ENCODE measurements at places on chromosomes 7 and 10. TPM values are rescaled to one million over a fixed set of nuclear protein-coding genes. Genes with fewer than 3 reads are reported as not detected.

DNA sequence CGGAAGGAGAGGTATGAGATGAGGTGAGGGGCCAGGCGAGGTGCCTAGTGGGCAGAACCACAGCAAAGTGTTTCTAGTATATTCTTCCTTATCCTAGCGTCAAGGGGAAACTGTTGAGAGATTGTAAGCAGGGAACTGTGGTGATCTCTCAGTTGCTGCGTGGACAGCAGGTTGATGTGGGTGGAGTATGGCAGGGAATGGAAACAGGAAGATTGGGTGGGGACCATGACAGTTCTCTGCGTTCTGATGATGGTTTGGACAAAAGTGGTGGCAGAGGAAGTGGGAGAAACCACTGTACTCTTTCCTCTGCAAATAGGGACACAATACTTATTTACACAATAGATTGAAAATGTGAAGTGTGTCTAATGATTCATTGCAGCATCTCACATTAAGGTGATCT is 191.5 kb upstream of the GRB10 start:
- no peak for DNase-seq
- H3K4me1 ChIP-seq, result no peaks in the 10 kb centered on the region
- no peaks in the 10 kb centered on the region for H3K27me3 ChIP-seq
- H3K4me3 ChIP-seq, result no peak overlapping the region
- H3K27ac ChIP-seq, result no peak overlapping the region

DNA sequence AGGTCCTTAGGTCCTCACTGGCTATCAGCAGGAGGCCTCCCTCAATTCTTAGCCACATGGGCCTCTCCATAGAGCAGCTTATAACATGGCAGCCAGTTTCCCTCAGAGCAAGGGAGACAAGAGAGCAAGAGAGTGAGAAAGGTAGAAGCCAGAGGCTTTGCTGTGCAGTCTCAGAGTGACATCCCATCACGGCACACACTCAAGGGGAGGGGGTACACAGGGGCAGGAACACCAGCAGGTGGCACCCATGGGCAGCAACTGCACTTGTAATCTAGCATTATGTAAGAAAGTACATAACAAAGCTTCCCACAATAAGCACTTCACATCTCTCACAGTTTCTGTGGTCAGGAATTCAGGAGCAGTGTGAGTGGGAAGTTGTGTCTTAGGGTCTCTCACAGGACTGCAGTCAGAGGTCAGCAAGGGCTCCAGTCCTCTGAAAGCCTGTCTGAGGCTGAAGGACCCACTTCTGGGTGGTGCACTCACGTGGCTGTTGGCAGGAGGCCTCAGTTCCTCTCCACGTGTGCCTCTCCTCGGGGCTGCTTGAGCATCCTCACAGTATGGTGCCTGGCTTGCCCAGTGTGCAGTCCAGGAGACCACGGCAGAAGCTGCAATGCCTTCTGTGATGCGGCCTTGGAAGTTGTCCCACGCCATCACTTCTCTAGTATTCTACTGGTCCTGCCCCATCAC is 159.4 kb downstream of the OAT start:
- no peak overlapping the region for H3K27ac ChIP-seq
- H3K4me1 ChIP-seq, result no peaks in the 10 kb centered on the region
- no peak for DNase-seq
- no peaks in the 10 kb centered on the region for H3K36me3 ChIP-seq
- no peak overlapping the region for H3K4me3 ChIP-seq
- H3K27me3 ChIP-seq, result no peaks in the 10 kb centered on the region

DNA sequence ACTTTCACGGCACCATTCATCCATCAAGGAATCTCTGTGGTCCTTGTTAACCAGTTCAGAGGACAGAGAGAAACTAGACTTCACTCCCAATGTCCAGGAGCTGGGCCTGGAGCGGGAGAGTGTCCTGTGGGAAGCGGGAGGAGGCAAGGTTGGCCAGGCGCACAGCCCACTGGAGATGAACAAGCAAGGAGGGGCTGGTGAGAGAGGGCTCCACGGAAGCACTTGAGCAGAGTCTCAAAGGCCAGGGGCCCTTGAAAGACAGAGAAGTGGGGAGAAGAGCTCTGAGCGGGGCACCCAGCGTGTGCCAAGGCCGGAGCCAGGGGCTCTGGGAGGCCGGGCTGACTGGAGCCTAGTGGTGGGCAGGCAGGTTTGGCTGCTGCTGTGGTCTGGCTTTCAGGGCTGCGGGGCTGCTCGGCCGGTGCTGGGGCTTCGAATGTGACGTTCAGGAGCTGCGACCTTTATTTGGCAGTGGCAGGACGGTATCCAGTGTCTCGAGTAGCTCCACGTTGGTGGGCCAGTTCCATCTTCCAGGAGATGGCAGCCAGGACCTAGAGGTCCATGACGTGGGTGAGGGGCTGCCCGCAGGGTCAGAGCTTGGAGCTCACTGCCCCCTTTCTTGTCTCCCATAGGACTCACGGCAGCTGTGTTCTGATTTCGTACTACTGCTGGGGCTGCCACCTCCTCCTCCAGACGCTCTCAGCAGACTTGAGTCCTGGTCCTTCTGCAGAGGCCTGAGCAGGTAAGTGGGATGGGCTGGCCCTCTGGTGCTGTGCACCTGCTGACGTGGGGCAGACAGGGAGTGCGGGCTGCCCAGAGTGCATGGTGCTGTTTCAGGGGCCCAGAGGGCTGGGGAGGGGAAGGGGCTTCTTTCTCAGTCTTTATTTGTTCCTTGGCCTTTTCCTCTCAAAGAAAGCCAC is 49.8 kb downstream of the ZMIZ1 start:
- no peaks in the 10 kb centered on the region for H3K27me3 ChIP-seq
- peaks cover 17% of the 10 kb centered on the region for H3K4me1 ChIP-seq
- DNase-seq, result no peak
- peaks cover 80% of the 10 kb centered on the region for H3K36me3 ChIP-seq
- no peak overlapping the region for H3K27ac ChIP-seq

CPVL gene
- polyA plus RNA-seq, result 320 TPM

SYT15B gene
- 0.99 TPM for polyA plus RNA-seq

HACD1 gene
- polyA plus RNA-seq, result 3.0 TPM

DNA sequence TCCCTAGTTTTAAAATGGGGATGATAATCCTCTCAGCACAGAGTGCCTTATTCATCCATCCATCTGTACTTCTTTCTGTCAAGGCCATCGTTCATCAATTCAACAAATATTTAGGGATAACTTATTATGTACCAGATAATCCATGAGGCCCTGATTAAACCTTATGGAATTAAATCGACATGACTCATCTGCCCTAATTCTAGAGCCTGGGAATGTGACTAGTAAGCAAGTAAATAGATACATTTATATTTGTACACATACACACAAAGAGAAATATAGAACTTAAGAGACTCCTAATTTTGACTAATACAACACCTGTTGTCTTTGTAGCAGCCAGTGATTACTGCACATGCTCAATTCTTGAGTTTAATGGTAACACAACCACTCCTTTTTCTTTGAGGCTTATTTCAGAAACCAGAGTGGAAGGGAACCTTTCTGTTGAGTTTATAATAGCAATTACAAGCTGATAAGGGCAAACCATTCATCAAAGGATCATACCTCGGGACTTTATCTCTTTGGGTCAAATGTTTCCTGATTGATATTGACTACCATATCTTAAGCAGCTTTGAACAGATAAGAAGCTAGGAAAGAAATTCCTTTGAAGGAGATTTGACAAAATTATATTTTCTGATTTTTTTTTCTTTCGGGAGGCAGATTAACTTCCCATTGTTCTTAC is 122.7 kb downstream of the ARID5B start:
- DNase-seq, result peak; percentile 67
- peak overlapping the region; percentile 56 for H3K27ac ChIP-seq
- H3K36me3 ChIP-seq, result no peaks in the 10 kb centered on the region
- no peak overlapping the region for H3K4me3 ChIP-seq

TAS2R41 gene
- polyA plus RNA-seq, result not detected

- no peak overlapping the region for H3K4me3 ChIP-seq
- no peak overlapping the region for H3K27ac ChIP-seq
- H3K4me1 ChIP-seq, result no peaks in the 10 kb centered on the region
- no peaks in the 10 kb centered on the region for H3K27me3 ChIP-seq
- DNase-seq, result no peak
- no peaks in the 10 kb centered on the region for H3K36me3 ChIP-seq
These were observed 335.2 kb upstream of the NPSR1 start for GRCh38 chr7:34322841-34323240.

SKIDA1 gene
- not detected for polyA plus RNA-seq

DNA sequence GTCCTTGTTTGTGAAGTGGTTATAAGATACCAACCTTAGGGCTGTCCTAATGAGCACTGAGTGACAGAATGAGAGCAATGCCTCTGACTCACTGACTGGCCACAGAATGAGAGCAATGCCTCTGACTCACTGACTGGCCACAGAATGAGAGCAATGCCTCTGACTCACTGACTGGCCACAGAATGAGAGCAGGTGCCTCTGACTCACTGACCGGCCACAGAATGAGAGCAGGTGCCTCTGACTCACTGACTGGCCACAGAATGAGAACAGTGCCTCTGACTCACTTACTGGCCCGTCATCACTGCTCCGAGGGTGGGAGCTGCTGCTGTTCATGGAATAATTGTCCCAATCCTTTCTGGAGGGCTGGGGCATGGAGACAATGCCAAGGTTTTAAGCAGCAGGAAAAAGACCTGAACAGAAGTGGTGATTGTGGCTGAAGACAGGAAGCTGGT is 265.2 kb upstream of the PPP2R2D start:
- no peak for DNase-seq
- no peak overlapping the region for H3K4me3 ChIP-seq
- H3K4me1 ChIP-seq, result no peaks in the 10 kb centered on the region
- H3K36me3 ChIP-seq, result no peaks in the 10 kb centered on the region
- H3K27ac ChIP-seq, result no peak overlapping the region

KAZALD1 gene
- 39.2 TPM for polyA plus RNA-seq

GRCh38 chr7:69608878-69609277 is 10.6 kb downstream of the AUTS2 start:
- H3K27me3 ChIP-seq, result no peaks in the 10 kb centered on the region
- no peak overlapping the region for H3K4me3 ChIP-seq
- no peak overlapping the region for H3K27ac ChIP-seq
- H3K36me3 ChIP-seq, result no peaks in the 10 kb centered on the region
- DNase-seq, result no peak

- peaks cover 10% of the 10 kb centered on the region for H3K36me3 ChIP-seq
- no peak overlapping the region for H3K4me3 ChIP-seq
- peaks cover 7% of the 10 kb centered on the region for H3K27me3 ChIP-seq
- H3K4me1 ChIP-seq, result no peaks in the 10 kb centered on the region
These were observed 5.2 kb upstream of the MOGAT3 start for GRCh38 chr7:101205901-101206664.

UTF1 gene
- not detected for polyA plus RNA-seq

PDGFA gene
- 107 TPM for polyA plus RNA-seq

DLX5 gene
- not detected for polyA plus RNA-seq

DNA sequence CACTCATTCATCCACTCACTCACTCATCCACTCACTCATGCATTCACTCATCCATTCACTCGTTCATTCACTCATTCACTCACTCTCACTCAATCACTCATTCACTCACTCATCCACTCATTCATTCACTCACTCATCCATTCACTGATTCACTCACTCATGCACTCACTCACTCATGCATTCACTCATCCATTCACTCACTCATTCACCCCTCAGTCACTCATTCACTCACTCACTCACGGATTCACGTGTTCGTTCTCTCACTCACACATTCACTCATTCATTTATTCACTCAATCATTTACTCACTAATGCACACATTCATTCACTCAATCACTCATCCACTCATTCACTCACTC is 73.4 kb downstream of the CARD11 start:
- H3K27me3 ChIP-seq, result no peaks in the 10 kb centered on the region
- no peak for DNase-seq
- no peak overlapping the region for H3K4me3 ChIP-seq
- no peak overlapping the region for H3K27ac ChIP-seq
- no peaks in the 10 kb centered on the region for H3K4me1 ChIP-seq
- no peaks in the 10 kb centered on the region for H3K36me3 ChIP-seq

ZNF212 gene
- polyA plus RNA-seq, result 9.0 TPM

- H3K27me3 ChIP-seq, result no peaks in the 10 kb centered on the region
- H3K4me3 ChIP-seq, result no peak overlapping the region
- H3K4me1 ChIP-seq, result no peaks in the 10 kb centered on the region
- peak overlapping the region; percentile 84 for H3K27ac ChIP-seq
These were observed 108.7 kb downstream of the TYW1 start for GRCh38 chr7:67105377-67105776.

GRCh38 chr7:35036361-35037171 is 719 bp downstream of the DPY19L1 start:
- H3K27ac ChIP-seq, result peak overlapping the region; percentile 92
- no peaks in the 10 kb centered on the region for H3K36me3 ChIP-seq
- H3K27me3 ChIP-seq, result no peaks in the 10 kb centered on the region
- peak; percentile 67 for DNase-seq

- no peak overlapping the region for H3K4me3 ChIP-seq
- no peaks in the 10 kb centered on the region for H3K36me3 ChIP-seq
- H3K27me3 ChIP-seq, result no peaks in the 10 kb centered on the region
- no peak overlapping the region for H3K27ac ChIP-seq
- H3K4me1 ChIP-seq, result no peaks in the 10 kb centered on the region
These were observed 24.8 kb upstream of the ZNF800 start for GRCh38 chr7:127417346-127417745.

GRCh38 chr10:16952080-16952479 is 134.9 kb upstream of the RSU1 start:
- no peaks in the 10 kb centered on the region for H3K27me3 ChIP-seq
- no peak overlapping the region for H3K27ac ChIP-seq
- no peak overlapping the region for H3K4me3 ChIP-seq
- no peaks in the 10 kb centered on the region for H3K4me1 ChIP-seq
- H3K36me3 ChIP-seq, result peaks cover 8% of the 10 kb centered on the region

- no peaks in the 10 kb centered on the region for H3K27me3 ChIP-seq
- no peak overlapping the region for H3K4me3 ChIP-seq
- no peaks in the 10 kb centered on the region for H3K4me1 ChIP-seq
- H3K36me3 ChIP-seq, result no peaks in the 10 kb centered on the region
These were observed 240.9 kb downstream of the THSD7A start for GRCh38 chr7:11591055-11591633.

DNA sequence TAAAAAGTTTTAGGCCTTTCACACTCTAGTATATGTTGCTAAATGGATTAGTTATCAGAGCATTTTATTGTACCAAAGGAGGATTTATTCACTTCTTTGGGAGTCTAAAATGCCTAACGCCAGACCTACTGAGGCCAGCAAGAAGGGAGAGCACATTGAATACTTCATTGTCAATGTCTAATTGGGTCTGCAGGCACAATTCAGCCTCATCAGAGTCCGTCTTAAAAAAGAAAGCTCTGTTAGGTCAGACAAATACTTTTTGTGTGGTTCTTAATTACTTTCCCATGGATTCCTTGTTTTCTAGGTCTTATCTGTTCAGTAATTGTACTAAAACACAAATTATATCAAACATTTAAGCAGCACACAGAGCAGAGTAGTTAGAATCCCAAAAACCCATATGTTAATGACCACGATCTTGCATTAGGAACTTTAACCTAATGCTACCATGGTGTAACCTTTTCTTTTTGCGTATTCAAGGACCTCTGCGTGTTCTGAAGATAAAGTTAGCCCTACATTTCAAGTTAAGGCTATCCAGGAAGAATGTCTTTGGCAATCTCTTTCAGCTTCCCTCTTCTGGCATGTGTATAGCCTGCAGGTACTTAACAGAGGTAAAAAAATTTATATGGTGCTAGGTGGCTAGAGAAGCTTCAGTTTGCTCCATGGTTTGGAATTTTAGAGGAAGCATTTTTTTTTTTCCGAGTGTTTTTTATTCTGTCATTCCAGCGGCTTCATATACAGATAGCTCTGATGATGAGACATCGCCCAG is 45.7 kb upstream of the STRIP2 start:
- no peak for DNase-seq
- H3K4me1 ChIP-seq, result no peaks in the 10 kb centered on the region
- no peaks in the 10 kb centered on the region for H3K27me3 ChIP-seq
- H3K4me3 ChIP-seq, result no peak overlapping the region
- peaks cover 15% of the 10 kb centered on the region for H3K36me3 ChIP-seq
- no peak overlapping the region for H3K27ac ChIP-seq
